Non-pigmented ciliary epithelial cell (primary cell): ENCODE measurements at places on chromosomes 11 and 22.

GRCh38 chr11:73271936-73272679 lies at the start of gene P2RY6:
P2RY6 (plus strand) TSS chr11:73272338; CDS start chr11:73296519, 24,181 bp downstream.
- DNase-seq: no peak

GRCh38 chr22:23745791-23746190 lies 5.1 kb downstream of the ZNF70 start:
- no peak for DNase-seq

DNA sequence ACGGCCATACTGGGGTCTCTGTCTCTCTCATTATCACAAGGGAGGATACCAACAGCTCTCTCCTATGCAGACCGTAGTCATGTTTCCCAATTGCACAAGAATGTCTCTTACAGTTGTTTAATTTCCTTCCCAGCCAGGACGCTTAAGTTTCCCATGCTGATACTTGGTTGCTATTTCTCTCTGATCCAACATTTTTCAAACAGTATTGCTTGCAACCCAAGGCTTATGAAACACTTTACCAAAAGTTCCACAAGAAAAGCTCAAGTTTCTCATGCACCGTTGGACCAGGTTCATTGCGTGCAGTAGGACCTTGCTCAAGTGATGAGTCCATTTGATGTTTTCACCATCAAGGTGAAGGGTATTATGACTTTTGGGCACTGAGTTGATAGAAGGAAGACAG lies 46.6 kb downstream of the GGTLC2 start:
- DNase-seq: no peak

GRCh38 chr11:4063348-4063747 lies 31.3 kb upstream of the RRM1 start:
- no peak for DNase-seq

DNA sequence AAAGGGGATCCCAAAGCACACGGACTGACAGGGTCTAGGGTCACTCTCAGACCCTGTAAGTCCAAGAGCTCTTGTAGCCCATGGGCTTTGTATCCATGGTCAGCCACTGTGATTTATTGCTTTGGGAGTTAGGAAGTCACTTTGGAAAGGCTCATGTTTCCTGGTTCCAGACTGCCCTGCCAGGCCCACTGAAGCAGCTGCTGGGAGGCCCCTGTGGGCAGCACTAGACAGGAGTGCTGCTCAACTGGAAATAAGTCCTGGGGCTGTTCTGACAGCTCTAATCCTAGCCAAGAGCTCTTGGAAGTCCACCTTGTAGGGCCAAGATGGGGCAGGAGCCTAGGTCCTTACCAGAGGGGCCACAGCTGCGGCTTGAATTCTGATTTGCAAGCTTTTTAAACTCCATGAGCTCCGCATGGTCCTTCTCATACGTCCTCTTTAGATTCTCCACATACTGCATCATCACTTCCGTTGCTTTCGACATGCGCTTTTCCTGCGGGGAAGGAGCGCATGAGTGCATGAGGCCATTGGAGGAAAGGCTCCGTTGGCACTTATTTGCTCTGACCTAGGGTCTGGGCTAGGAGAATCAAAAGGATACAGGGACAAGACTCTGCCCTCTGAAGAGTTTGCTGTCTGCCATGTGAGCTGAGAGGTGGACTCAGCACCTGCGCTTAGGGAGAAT lies 32.2 kb upstream of the LYVE1 start:
- no peak for DNase-seq

- no peak for DNase-seq
These were observed 66.3 kb upstream of the API5 start for GRCh38 chr11:43245466-43245865.

DNA sequence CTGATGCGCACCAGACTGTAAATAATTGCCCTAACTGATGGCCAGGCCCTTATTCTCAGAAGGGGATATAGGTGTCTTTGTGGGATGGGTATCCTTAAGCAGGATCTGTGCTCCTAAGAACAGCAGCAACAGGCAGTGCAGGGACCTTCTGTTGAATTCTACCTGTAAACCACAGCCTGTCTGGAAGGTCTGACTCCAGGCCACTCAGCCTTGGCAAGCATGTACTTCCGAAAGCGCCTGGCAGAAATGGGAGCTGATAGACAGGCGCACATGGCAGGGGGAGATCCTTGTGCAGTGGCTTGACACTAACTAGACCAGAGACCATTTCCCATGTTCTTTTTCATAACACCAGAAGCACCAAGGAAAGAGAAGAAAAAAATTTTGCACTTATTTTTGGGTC lies 59.0 kb downstream of the C22orf31 start:
- DNase-seq: no peak

- DNase-seq: no peak
These were observed 50.2 kb downstream of the MYH9 start for GRCh38 chr22:36337365-36338130.

DNA sequence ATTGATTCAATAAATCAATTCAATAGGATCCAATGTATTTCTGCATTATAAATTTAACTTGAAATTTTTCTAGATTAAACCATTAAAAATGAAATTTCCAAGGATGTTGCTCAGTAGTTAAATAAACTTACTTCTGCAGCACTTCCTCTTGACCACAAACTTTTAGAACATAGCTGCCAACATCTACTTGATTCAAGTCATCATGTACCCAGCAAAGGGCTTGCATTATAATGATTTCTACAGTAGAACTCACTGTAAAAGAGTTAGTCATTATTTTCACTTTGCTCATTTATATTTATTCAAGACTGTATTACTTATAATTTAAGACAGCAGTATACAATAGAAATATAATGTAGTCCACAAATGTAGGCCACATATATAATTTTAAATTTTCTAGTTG lies 59.2 kb downstream of the PIK3C2A start:
- DNase-seq: no peak

DNA sequence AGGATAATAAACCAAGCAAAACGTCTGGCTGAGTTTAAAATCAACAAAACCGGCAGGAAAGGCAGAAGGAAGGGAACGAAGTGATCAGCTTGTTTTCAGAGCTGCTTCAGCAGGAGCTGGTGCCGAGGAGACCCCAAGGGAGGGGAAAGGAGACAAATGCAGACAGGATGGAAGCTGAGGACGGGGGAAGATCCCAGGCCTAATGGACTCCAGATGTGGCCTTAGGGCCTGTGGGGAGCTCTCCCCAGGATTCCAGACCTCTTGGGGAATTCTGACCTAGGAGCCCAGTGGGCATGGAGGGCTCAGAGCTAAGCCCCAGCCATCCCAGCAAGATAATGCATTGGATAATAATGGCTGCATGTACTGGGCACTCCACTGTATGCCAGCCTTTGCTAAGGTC lies 211.4 kb upstream of the NARS2 start:
- no peak for DNase-seq

DNA sequence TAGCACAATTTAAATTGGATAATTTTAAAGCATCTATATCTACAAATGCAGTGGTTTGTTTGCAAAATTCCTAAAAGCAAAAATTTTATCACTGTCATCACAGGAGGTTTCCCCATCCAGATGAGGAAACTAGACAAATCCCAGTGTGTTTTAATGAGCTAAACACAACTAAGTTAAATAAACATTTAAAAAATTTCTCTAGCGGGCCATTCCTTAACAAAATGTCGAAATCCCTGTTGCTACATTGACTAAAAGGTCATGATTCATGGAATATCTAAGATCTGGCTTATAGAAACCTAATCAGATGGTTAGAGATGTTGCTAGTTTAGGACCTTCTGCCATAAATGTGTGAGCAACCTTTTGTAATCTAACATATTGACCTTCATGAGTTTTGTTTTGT lies 107.3 kb upstream of the BDNF start:
- DNase-seq: no peak
